ENCODE measurements at places on chromosomes 3 and 15. TPM values are rescaled to one million over a fixed set of nuclear protein-coding genes. Genes with fewer than 3 reads are reported as not detected.

The CEP152 gene
- 23.9 TPM for total RNA-seq

The TUSC7 gene
- not detected for total RNA-seq

The ARGFX gene
- not detected for total RNA-seq

The ADAMTS9 gene
- 392 TPM for total RNA-seq

The GP9 gene
- not detected for total RNA-seq

The CCR9 gene
- not detected for total RNA-seq

The HDAC11 gene
- 4.1 TPM for total RNA-seq

The EOMES gene
- not detected for total RNA-seq

The TNK2 gene
- total RNA-seq: 14.9 TPM

The MYZAP gene
- 4.1 TPM for total RNA-seq

The FETUB gene
- total RNA-seq: not detected

The AP3B2 gene
- not detected for total RNA-seq

The GOLGA6D gene
- total RNA-seq: not detected

The IL17RD gene
- total RNA-seq: 2.5 TPM

The TIPIN gene
- total RNA-seq: 18.8 TPM

The SLC38A3 gene
- total RNA-seq: 0.36 TPM

The HRG gene
- total RNA-seq: not detected

The AADACL2 gene
- not detected for total RNA-seq

The SLMAP gene
- 57.2 TPM for total RNA-seq

The ITGA11 gene
- total RNA-seq: 0.14 TPM

The CLRN1 gene
- not detected for total RNA-seq

The OIP5 gene
- 16.9 TPM for total RNA-seq

The AHSG gene
- total RNA-seq: not detected

The TAGLN3 gene
- total RNA-seq: not detected

The GOLGA6L7 gene
- total RNA-seq: not detected

The CHRNA5 gene
- 19.1 TPM for total RNA-seq

The NPHP3 gene
- 55.2 TPM for total RNA-seq

The PFN2 gene
- 141 TPM for total RNA-seq

The ETFA gene
- total RNA-seq: 141 TPM

The FAM98B gene
- total RNA-seq: 19.7 TPM

The TM2D3 gene
- 39.6 TPM for total RNA-seq

The SPATA12 gene
- 0.07 TPM for total RNA-seq

The GOLGA6L4 gene
- 2.3 TPM for total RNA-seq

The UROC1 gene
- not detected for total RNA-seq
